Fibroblast of lung (primary cell): ENCODE measurements at places on chromosomes 4 and X.

- H3K4me3 ChIP-seq, result no peak overlapping the region
- no peaks in the 10 kb centered on the region for H3K4me1 ChIP-seq
- H3K27ac ChIP-seq, result no peak overlapping the region
- peak; percentile 51 for DNase-seq
- no peaks in the 10 kb centered on the region for H3K27me3 ChIP-seq
Measured at GRCh38 chr4:33063241-33063640, 2343.1 kb downstream of the PCDH7 start.

DNA sequence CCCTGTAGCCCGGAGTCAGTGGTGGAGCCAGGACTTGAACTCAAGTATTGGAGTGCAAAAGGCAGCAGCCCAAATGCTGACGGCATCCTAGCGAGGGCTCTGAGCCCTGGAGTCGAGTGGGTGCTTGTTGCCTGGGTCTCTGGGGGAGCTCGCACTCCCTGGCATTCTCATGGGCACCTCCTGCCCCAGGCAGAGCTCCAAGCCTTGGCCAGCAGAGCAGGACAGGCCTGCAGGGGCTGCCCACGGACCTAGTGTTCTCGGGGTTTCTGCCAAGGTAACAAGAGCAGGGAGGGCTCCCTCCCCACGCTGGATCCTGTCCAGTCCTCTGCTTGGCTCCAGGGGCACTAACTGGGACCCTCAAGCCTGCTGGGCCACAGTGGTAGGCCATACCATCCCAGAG, 17.6 kb upstream of the WFS1 start:
- DNase-seq, result no peak
- no peaks in the 10 kb centered on the region for H3K36me3 ChIP-seq
- H3K4me1 ChIP-seq, result no peaks in the 10 kb centered on the region
- no peaks in the 10 kb centered on the region for H3K27me3 ChIP-seq
- H3K27ac ChIP-seq, result no peak overlapping the region
- H3K4me3 ChIP-seq, result no peak overlapping the region

DNA sequence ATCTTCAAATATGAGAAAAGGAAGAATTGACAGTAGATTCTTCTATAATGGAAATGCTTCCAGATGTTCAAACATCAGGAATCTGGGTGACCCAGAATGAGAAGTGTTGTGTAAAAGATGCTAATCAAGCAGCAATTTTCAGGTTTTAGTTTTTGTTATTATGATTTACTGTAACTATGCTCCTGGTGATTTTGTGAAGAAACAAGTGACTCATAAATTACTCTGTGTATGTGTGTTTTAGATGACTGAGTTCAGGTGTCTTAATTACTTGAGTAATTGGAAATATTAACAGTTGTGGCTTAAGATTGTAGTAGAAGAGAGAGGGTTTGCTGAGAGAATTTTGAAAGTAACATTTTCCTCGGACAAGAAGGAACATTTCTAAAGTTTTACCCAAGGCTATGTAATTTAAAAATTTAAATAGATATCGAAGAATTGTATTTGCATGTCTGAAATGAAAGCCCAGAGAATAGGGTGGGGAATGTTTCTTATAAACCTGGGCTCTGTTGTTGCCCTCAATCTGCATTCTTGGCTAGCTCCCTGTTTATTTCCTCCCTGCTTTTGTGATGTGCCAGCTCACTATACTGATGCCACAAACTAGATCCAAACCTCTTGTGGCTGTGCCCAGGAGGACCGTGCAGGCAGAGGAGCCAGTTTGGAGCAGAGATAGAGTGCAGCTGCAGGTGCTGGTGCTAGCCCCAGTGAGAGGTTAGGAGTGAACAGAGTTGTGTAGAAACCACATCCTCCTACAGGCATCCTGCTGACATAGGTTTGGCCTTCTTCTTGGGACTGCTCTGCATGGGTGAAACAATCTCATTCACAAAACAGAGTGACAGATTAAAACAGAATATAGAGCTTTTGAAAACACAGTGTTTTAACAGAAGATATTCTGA, 25.4 kb upstream of the TNIP3 start:
- H3K4me3 ChIP-seq, result no peak overlapping the region
- H3K4me1 ChIP-seq, result no peaks in the 10 kb centered on the region
- H3K36me3 ChIP-seq, result no peaks in the 10 kb centered on the region

- no peak overlapping the region for H3K4me3 ChIP-seq
- DNase-seq, result no peak
- H3K27ac ChIP-seq, result no peak overlapping the region
- no peaks in the 10 kb centered on the region for H3K4me1 ChIP-seq
- no peaks in the 10 kb centered on the region for H3K27me3 ChIP-seq
- no peaks in the 10 kb centered on the region for H3K36me3 ChIP-seq
Measured at GRCh38 chr4:80678413-80678812, 342.9 kb downstream of the CFAP299 start.

- H3K4me3 ChIP-seq, result no peak overlapping the region
- peak; percentile 81 for DNase-seq
- H3K27ac ChIP-seq, result no peak overlapping the region
- no peaks in the 10 kb centered on the region for H3K4me1 ChIP-seq
Measured at GRCh38 chr4:158155656-158156356, 17.0 kb downstream of the GASK1B start.

- no peak overlapping the region for H3K27ac ChIP-seq
- no peaks in the 10 kb centered on the region for H3K27me3 ChIP-seq
- H3K4me3 ChIP-seq, result no peak overlapping the region
- no peak for DNase-seq
Measured at GRCh38 chrX:139903210-139903609, 29.6 kb downstream of the ATP11C start.

DNA sequence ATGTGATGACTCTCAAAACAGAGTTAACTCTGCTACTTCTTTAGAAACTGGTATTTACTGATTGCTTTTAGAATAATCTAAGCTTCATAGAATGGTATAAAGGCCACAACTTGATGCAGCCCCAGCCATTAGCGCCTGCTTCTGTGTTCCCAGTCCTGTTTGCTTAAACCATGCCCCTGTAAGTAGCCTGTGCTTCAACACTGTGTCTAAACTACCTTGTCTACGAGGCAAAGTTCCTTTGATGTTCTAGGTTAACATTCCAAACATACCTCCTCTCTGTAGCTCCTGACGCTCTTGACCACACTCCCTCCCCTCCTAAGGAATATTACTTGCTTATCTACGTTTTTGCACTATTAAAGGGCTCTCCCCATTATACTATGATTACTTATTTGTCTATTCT, 352.5 kb upstream of the ADGRL3 start:
- no peaks in the 10 kb centered on the region for H3K4me1 ChIP-seq
- no peak for DNase-seq
- H3K27me3 ChIP-seq, result no peaks in the 10 kb centered on the region
- no peak overlapping the region for H3K27ac ChIP-seq
- H3K36me3 ChIP-seq, result no peaks in the 10 kb centered on the region

DNA sequence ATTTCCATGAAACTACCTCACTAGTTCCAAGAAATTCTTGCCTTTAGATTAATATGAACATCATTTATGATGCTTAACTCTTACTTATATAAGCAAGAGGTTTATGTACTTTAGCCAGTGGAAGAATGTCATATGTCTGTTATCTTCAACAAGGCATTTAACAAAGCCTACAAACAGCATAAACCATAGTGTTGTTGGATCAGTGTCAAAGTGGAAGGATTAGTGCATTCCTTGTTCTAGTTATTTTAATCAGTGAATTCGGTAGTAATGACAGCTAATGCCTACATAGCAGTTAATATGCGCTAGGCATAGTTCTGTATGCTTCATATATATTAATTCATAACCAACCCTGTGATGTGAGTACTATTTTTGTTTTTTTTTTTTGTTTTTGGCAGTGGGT, 3.1 kb downstream of the PI4K2B start:
- H3K4me3 ChIP-seq, result no peak overlapping the region
- no peaks in the 10 kb centered on the region for H3K36me3 ChIP-seq
- H3K27me3 ChIP-seq, result no peaks in the 10 kb centered on the region

DNA sequence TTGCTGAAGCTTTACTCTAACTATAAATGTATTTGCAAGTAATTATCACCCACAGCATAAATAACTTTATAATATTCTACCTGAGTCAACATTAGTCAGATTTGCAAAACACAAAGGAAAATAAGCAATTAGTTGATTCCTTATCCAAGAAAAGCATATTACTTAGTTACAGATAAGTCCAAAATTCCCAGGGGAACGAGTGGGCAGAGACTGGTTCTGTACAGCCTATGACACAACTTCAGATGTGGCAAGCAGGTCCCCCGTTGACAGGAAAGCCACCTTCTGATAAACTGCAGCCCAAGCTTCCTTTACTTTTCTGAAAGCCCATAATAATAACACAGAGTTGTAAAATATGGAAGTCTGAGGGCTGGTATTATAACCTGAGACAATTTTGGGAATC, 62.4 kb upstream of the NDP start:
- no peak overlapping the region for H3K27ac ChIP-seq
- no peaks in the 10 kb centered on the region for H3K4me1 ChIP-seq
- H3K36me3 ChIP-seq, result no peaks in the 10 kb centered on the region
- DNase-seq, result no peak
- H3K27me3 ChIP-seq, result no peaks in the 10 kb centered on the region

DNA sequence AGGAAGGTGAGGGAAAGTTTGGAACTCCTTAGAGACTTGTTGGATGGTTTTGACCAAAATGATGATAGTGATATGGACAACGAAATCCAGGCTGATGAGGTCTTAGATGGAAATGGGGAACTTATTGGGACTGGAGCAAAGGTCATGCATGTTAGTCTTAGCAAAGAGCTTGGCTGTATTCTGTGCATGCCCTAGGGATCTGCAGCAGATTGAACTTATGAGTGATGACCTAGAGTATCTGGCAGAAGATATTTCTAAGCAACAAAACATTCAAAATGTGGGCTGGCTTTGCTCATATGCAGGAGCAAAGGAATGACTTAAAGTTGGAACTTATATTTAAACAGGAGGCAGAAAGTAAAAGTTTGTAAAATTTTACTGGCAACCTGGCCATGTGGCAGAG, 489.3 kb upstream of the DIPK2B start:
- H3K4me3 ChIP-seq, result no peak overlapping the region
- H3K36me3 ChIP-seq, result no peaks in the 10 kb centered on the region
- DNase-seq, result no peak
- no peaks in the 10 kb centered on the region for H3K27me3 ChIP-seq
- peaks cover 2% of the 10 kb centered on the region for H3K4me1 ChIP-seq

GRCh38 chrX:49880668-49881067, 1.4 kb downstream of the USP27X start:
- H3K27me3 ChIP-seq, result no peaks in the 10 kb centered on the region
- H3K4me3 ChIP-seq, result no peak overlapping the region
- no peak for DNase-seq
- no peaks in the 10 kb centered on the region for H3K36me3 ChIP-seq
- H3K4me1 ChIP-seq, result no peaks in the 10 kb centered on the region

DNA sequence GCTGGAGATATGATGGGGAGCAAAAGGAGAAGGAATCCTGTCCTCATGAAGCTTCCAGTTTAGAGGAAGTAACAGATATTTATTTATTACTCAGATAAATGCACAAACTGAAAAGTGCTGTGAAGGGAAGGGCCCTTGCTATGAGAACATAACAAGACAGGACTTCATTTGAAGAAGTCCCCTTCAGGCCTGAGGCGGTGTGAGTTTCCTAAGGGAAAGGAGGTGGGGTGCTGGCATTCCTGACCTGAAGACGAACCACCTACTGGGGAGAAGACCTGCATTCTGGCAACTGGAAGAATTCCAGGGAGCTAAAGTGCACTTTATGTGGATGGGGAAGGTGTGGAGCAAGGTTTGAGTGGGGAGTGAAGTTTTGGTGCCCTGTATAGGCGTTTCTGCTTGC, 15.9 kb upstream of the SPARCL1 start:
- H3K4me1 ChIP-seq, result no peaks in the 10 kb centered on the region
- H3K27ac ChIP-seq, result no peak overlapping the region
- H3K36me3 ChIP-seq, result no peaks in the 10 kb centered on the region
- no peaks in the 10 kb centered on the region for H3K27me3 ChIP-seq

DNA sequence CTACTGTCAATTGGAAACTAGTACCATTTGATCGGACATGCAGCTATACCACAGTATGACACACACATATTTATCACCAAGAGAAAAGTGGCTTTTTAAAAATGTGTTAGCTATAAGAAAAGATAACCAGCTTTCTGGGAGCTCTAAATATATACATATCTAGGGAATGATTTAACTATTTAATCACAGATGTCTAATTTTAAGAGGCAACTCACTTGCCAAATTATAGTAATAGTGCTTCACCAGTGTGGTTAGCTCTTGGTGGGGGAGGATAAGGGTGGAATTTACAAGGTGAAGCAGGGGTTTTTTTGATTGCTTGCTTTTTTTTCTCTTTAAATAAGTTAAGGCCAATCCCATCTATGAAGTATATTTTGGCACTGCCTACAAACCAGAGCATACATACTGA, 547.7 kb upstream of the DIPK2B start:
- H3K36me3 ChIP-seq, result peaks cover 14% of the 10 kb centered on the region
- no peak overlapping the region for H3K4me3 ChIP-seq
- peaks cover 13% of the 10 kb centered on the region for H3K4me1 ChIP-seq
- H3K27me3 ChIP-seq, result no peaks in the 10 kb centered on the region
- H3K27ac ChIP-seq, result no peak overlapping the region

GRCh38 chrX:137431693-137432488, 134.0 kb upstream of the ZIC3 start:
- H3K27ac ChIP-seq, result no peak overlapping the region
- no peaks in the 10 kb centered on the region for H3K4me1 ChIP-seq
- no peaks in the 10 kb centered on the region for H3K27me3 ChIP-seq
- no peak for DNase-seq
- H3K4me3 ChIP-seq, result no peak overlapping the region

DNA sequence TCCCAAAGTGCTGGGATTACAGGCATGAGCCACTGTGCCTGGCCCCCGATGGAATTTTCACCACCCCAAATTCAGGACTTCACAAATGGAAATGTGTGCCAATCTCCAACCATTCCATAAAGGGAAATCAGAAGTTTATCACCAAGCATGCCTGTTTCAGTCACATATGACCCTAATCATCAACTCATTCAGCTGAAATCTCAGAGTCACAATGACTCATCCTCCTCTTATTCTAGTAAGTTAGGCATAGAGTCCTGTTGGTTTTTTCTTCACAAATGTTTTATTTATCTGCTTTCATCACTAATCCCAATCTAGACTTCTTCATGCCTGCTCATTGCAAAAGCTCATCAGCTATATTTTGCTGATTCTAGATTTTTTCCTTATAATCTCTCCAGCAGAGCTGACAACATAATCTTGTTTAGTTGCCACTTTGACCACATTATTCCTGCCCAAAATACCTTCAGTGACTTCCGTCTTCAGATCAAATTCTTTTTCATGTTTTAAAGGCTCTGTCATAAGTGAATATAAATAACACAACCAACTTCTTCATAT, 83.3 kb downstream of the SLC7A11 start:
- H3K36me3 ChIP-seq, result no peaks in the 10 kb centered on the region
- no peaks in the 10 kb centered on the region for H3K27me3 ChIP-seq
- peak; percentile 73 for DNase-seq
- no peak overlapping the region for H3K4me3 ChIP-seq
- peak overlapping the region; percentile 16 for H3K27ac ChIP-seq

DNA sequence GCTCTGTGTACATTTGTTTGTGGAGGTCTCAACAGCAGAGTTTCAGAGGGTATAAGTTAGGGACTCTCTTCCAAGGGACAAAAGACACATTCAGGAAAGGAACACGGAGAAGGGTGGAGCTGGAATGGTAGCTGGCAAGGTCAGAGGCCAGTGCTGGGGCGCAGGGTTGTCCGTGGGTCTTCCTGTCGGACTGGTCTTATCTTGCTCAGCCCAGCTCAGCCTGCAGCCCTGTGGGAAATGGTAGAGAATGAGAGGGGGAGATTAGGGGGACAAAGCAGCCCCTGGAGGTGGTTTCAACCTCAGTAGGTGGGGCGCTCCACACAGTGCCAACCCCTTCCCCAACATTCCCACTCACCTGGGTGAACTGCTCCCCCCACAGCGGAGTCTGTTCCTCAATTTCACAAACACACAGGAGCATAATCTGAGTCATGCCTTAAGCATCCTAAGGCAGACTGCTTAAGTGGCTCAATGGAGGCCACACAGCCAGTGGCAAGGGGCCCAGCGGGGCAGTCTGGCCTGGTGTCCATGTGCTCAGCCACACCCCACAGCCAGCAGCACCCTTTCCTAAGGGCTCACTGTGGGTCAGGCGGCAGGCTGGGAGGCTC, 6.9 kb upstream of the HDAC6 start:
- DNase-seq, result peak; percentile 68
- H3K4me3 ChIP-seq, result no peak overlapping the region
- H3K27ac ChIP-seq, result no peak overlapping the region
